ENCODE measurements at places on chromosomes 7 and 10. TPM values are rescaled to one million over a fixed set of nuclear protein-coding genes. Genes with fewer than 3 reads are reported as not detected.
A peak's percentile ranks its signal among the peaks of the same experiment; 100 is the strongest.

- H3K4me3 ChIP-seq, result no peak overlapping the region
- peaks cover 31% of the 10 kb centered on the region for H3K4me1 ChIP-seq
- DNase-seq, result no peak
- peak overlapping the region; percentile 23 for H3K27ac ChIP-seq
Measured at GRCh38 chr10:21363092-21363730, 162.3 kb downstream of the SKIDA1 start.

GRCh38 chr7:159063046-159063840 is 81.4 kb downstream of the VIPR2 start:
- H3K27me3 ChIP-seq, result peaks cover 5% of the 10 kb centered on the region
- H3K27ac ChIP-seq, result no peak overlapping the region
- H3K4me1 ChIP-seq, result peaks cover 5% of the 10 kb centered on the region
- no peaks in the 10 kb centered on the region for H3K36me3 ChIP-seq
- H3K4me3 ChIP-seq, result no peak overlapping the region

GRCh38 chr7:15546272-15546792 is 15.5 kb downstream of the AGMO start:
- no peaks in the 10 kb centered on the region for H3K27me3 ChIP-seq
- no peak for DNase-seq
- no peaks in the 10 kb centered on the region for H3K4me1 ChIP-seq
- H3K27ac ChIP-seq, result no peak overlapping the region

- H3K4me3 ChIP-seq, result no peak overlapping the region
- no peaks in the 10 kb centered on the region for H3K27me3 ChIP-seq
- no peak overlapping the region for H3K27ac ChIP-seq
- no peak for DNase-seq
- H3K36me3 ChIP-seq, result no peaks in the 10 kb centered on the region
- no peaks in the 10 kb centered on the region for H3K4me1 ChIP-seq
Measured at GRCh38 chr10:98492763-98493162, 46.0 kb upstream of the HPS1 start.

DNA sequence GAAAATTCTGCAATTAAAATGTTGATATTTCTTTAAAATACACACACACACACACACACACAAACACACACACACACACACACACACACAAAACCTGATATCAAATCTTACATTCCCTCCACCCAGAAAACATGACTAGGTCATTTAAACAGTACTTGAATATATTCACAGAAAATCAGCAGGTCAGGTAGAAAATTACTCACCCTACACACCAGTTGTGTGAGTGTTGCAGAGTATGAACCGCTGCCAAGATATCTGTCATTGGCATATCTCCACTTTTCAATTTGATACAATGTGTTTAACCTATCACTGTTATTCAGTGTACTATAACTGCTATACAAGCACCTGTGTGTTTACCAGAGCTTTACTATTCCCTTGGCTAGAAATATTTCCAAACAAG is 283.6 kb upstream of the LRRTM3 start:
- H3K27me3 ChIP-seq, result no peaks in the 10 kb centered on the region
- no peak overlapping the region for H3K4me3 ChIP-seq
- H3K36me3 ChIP-seq, result no peaks in the 10 kb centered on the region
- H3K4me1 ChIP-seq, result no peaks in the 10 kb centered on the region

DNA sequence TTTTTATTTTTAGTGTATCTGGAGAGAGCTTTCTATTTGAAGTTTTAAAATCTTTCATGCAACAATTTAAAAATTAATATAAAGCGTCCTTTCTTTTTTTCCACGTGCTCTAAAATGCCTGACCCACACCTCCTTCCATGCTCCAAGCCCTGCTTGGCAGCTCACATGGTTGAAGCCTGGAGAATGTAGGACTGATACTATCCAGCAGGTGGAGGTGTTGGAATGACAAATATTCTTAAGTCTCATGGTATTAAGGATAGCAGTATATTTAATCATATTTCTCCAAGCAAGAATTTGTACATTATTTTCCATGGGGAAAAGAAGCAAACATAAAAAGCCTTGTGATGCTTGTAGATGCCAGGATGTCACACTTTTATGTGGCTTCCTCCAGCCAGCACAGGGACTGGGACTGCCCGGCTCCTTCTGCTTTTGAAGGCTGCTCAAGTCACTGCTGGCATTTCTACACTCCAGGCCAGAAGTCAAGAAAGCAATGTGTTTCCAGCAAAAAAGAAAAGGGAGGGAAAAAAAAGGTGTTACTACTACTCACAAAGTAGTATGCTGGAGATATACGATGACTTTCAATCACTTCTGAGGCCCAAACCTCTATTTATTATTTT is 49.7 kb downstream of the BZW2 start:
- no peak overlapping the region for H3K4me3 ChIP-seq
- H3K36me3 ChIP-seq, result peaks cover 33% of the 10 kb centered on the region
- no peaks in the 10 kb centered on the region for H3K27me3 ChIP-seq
- no peaks in the 10 kb centered on the region for H3K4me1 ChIP-seq
- no peak for DNase-seq

DNA sequence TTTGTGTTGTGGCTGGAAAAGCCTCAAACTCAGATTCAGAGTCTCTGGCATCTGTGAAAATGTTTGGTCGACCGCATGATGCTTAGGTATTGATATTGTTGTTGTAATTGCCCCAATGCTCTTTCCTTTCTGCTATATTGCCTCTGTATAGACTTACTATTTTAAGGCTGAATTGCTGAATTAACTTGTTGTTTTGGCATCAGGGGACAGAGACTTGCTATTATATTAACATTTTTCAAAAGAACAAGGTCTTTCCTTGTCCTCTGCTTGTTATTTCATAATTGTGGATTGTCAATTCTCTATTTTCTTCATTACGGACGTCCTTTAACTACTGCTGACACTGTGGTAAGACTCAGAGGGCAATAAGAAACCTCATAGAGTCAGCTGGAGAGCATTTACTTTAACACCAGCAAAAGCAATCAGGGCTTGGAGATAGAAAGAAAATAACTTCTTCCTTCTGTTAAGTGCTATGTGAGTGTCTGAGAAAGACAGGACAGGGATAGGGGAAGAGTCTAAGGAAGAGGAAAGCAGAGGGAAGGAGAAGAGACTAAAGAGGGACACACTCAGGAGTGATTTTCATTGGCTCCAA is 17.6 kb downstream of the CPED1 start:
- no peak for DNase-seq
- H3K4me3 ChIP-seq, result no peak overlapping the region

GRCh38 chr7:50268223-50268622 is 36.3 kb upstream of the IKZF1 start:
- H3K27me3 ChIP-seq, result no peaks in the 10 kb centered on the region
- peaks cover 80% of the 10 kb centered on the region for H3K4me1 ChIP-seq
- no peaks in the 10 kb centered on the region for H3K36me3 ChIP-seq
- H3K27ac ChIP-seq, result peak overlapping the region; percentile 41

DNA sequence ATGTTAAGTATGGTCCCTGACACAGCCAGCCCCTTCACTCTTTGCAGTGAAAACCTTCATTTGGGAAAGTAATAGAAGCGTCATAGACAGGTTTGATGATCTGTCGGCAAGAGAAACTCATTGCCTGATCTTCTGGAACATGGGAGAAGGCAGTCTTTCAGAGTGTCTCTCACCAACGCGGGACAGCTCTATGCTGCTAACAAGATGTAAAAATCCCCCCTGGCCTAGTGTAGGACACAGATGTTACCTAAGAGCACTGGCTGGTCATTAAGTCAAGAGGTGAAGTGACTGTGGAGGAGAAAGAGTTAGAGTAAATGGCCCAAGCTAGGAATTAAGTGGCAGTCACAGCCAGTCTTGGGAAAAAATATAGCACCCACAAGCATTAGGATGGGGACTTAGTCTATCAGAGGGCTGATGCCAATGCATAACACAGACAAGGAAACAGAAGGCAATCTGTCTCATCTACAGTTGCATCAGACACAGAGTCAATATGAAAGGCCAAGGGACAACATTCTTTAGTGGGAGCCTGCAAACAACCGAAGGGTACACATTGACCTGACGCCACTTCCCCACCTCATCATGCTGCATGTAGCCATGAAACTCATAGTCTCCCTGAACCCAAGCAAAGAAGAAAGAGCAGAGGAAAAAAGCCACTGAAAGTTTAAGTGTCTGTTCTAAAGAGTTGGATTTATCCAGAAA is 69.5 kb downstream of the SORCS1 start:
- no peaks in the 10 kb centered on the region for H3K27me3 ChIP-seq
- no peaks in the 10 kb centered on the region for H3K36me3 ChIP-seq
- no peak for DNase-seq
- H3K27ac ChIP-seq, result no peak overlapping the region

DNA sequence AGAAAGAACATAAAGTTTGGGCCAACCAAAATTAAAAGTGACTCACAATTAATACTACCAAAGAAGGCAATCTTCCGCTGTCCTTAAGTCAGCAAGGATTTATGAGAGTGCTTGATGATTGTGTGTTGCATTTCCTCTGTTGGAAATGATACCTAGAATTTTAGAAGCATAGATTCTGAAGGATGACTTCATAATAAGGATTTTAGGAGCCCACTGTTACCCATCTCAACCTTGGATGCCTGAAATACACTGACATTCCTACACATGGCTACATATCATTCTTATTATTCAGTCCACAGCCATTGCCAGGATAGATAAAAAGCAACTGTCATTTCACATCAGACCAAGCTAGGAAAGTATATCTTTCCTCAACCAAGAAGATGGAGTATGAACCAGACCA is 823.8 kb downstream of the LRMDA start:
- H3K27ac ChIP-seq, result no peak overlapping the region
- no peaks in the 10 kb centered on the region for H3K4me1 ChIP-seq
- no peaks in the 10 kb centered on the region for H3K36me3 ChIP-seq
- H3K4me3 ChIP-seq, result no peak overlapping the region

DNA sequence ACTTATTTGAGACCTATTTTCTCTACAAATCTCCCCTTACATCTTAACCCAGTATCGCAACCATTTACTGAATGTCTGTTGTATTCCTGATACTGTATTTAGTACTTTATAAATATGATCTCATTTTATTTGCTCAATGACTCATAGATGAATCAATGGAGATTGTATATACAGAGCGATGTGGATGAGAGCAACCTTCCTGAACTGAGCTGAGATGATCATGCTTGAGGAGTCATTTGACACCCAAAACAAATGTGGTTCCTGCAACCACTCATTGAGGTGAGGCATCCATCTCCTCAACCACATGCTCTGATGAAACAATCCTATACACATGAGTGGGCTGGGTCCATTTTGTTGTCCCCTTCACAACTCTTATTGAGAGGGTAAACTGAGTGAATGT is 250.0 kb downstream of the CDC14C start:
- H3K27ac ChIP-seq, result no peak overlapping the region
- no peak for DNase-seq
- no peaks in the 10 kb centered on the region for H3K36me3 ChIP-seq
- H3K27me3 ChIP-seq, result no peaks in the 10 kb centered on the region
- H3K4me3 ChIP-seq, result no peak overlapping the region

DNA sequence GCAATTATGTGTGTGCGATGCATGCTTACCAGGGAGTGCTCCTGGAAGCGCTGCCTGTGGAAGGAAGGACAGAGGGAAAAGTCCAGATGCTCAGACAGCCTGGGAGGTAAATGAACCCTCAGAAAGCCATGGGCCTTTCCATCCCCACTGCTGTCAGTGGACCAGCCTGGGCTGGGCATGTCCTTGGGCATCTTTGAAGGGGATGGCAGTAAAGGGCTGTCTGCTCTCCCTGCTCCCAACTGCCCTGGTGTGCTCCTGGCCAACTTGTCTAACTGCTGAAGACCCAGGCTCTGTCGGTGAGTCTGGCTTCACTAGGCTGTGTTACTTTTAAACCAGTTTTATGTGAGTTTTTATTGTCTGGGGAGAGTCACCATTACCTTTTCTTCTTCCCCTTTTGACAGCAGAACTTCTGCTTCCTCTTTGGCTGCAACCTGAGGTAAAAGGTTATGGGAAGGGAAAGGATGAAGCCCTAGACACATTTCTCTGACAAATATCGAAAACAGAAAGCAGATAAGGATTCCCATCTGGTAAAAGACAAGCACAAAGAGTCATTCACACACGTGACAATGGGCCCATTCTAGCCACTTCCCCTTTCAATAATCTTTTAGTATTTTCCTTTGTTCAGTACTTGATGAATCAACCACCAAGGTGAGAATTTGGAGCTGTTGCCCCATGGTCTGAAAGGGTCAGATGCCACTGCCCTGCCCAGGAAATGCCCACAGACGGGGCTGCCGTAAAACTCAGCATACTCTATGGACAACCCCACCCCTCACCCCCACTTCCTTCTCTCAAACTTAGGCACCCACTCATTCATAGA is 27.6 kb upstream of the PIK3AP1 start:
- peaks cover 44% of the 10 kb centered on the region for H3K4me1 ChIP-seq
- H3K27me3 ChIP-seq, result no peaks in the 10 kb centered on the region
- H3K36me3 ChIP-seq, result no peaks in the 10 kb centered on the region
- no peak for DNase-seq
- H3K27ac ChIP-seq, result peak overlapping the region; percentile 70

DNA sequence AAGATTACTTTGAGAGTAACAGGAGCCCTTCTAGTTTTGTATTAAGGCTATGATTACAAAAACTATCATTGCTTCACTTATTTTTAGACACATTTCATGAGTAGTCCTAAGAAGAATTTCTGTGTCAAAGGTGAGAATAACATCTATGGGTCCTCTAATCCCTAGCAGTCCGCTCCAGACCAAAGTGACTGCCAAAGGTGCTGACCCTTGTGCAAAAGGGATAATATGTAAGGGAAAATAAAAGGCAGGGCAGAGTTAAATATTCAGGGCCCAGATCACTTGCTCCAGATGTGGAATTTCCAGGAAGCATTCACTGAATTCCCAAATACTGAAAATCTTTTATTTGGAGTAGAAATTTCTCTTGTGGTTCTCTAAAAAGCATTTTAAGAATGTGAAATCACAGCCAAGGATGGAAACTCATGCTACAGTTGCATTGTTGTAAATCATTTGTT is 29.3 kb downstream of the RHOBTB1 start:
- no peaks in the 10 kb centered on the region for H3K36me3 ChIP-seq
- H3K27ac ChIP-seq, result no peak overlapping the region
- H3K4me3 ChIP-seq, result no peak overlapping the region

DNA sequence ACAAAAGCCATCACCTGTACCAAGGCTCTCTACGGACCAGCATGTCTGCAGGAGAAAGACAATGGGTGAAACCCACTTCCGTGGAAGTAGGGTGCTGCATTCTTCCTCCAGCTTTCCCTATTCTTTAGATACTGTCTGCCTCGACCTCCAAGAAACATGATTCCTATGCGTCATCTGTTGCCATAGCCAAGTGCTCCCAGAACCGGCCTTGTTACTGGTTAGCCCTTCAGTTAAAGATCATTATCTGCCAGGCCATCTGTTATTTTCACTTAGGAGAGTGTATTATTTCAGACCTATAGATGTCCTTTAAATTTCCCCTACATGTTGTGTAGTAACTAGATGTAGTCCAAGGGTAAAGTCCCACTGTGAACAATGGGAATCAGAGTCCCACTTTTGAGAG is 89.0 kb upstream of the KIAA1217 start:
- H3K27me3 ChIP-seq, result no peaks in the 10 kb centered on the region
- no peak overlapping the region for H3K4me3 ChIP-seq
- H3K27ac ChIP-seq, result no peak overlapping the region
- H3K36me3 ChIP-seq, result no peaks in the 10 kb centered on the region
- DNase-seq, result no peak
- H3K4me1 ChIP-seq, result no peaks in the 10 kb centered on the region

ADARB2 gene
- total RNA-seq, result 2.1 TPM

BUD31 gene
- 48.4 TPM for total RNA-seq

OIT3 gene
- total RNA-seq, result 17.3 TPM

CFAP43 gene
- 0.13 TPM for total RNA-seq

IFIT1B gene
- 0.49 TPM for total RNA-seq

Measured in spleen (tissue), 13 donors.